ENCODE measurements at places on chromosomes 6 and 20. TPM values are rescaled to one million over a fixed set of nuclear protein-coding genes. Genes with fewer than 3 reads are reported as not detected.

The ABHD16B gene
- not detected for total RNA-seq

The SLC18B1 gene
- total RNA-seq = 15.5 TPM

The SEMG1 gene
- total RNA-seq = not detected

GRCh38 chr6:32950449-32950848 is 2.4 kb downstream of the HLA-DMA start:
- no peak for DNase-seq

DNA sequence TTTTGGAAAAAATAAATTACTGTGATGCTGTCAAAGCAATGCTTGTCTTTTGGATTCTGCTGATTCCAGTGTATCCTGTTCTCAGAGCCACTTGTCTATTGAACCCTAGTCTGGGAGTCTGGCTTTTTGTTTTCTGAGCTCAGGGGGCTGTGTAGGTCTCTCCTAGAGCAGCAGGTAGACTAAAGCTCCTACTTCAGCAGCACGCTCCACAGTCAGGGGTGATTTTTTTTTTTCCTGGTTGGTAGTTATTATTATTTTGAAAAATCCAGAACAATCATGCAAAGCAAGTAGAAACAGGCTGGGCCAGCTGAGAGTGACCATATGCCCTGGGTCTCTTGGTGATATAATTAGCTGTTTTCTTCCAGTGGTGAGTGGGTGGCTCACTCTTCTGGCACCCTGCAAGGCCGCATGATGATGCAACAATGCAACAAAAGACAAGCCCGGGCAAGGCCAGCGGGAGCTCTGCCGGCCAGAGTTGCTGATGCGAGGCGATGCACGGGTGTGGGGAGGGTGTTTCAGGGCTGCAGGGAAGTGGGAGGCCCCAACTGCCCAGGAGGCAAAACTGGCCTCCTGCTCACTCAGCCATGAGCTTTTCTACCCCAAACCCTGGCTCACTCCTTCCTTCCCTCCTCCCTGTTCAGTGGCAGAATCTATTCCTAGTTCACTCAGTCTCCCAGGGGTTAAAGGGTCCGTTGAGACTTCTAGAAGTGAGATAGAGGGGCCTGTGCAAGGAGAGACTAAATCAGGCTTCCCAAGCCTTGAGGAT is 11.5 kb upstream of the CDKN1A start:
- DNase-seq = peak; percentile 34

DNA sequence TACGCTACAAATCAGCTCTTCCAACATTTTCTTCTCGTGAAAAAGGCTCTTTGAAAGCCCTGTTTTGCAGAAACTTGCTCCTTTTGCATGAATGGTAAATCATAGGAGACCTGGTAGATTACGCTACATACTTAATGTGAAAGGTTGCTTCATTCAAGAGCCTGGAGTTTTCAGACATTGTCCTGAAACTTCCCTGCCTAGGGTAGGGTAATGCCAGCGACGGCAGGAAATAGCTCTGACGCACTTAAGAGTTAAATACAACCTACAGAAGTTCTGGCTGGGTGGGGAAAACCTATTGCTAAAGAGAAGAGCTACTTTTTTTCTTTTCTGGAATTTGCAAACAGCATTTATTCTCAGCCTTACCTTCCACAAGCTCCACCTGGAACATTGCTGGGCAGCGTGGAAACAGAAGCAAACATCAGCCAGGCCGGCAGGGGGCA is 144.5 kb downstream of the LPA start:
- DNase-seq = peak; percentile 73
